Bronchial epithelial cell (primary cell): ENCODE measurements at places on chromosomes 2 and 18.

GRCh38 chr2:215399067-215399716 is 36.7 kb downstream of the FN1 start:
- no peak for DNase-seq

DNA sequence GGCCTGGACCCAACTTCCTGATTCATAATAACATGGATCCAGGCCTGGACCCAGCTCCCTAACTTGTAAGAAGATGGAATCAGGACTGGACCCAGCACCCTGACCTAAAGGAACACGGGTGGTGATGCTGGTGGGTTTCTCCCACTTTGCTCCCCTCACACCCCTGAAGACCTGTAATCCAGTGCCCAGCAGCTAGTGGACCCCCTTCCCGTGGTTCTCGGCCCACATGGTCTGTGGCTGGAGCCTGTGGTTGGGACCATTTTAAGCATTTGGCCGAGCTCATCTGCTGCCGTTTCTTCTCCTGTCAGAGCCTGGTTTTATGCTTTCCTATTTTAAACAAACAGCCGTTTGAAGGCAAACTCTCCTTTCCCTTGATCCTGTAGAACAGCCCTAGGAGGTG is 232.8 kb downstream of the EIPR1 start:
- DNase-seq: no peak

GRCh38 chr2:112239862-112240261 is 15.0 kb downstream of the ZC3H8 start:
- DNase-seq: no peak

DNA sequence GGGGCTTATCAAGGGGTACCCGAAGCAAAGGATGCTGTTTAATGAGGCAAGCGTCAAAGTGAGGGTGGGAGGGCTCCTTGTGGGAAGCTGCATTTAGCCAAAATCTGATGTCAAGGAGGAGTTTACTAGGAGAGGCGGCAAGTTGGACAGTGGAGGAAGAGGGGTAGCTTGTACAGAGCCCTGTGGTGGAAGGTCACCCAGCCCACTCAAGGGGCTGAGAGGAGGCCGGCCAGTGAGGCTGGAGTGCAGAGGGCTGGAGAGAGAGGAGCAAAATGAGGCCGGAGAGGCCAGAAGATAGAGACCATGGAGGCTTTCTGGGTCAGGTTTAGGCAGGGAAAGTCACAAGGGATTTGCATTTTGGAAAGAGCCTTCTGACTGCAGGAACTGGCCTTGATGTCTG is 49.5 kb downstream of the ASB1 start:
- DNase-seq: no peak

- peak; percentile 70 for DNase-seq
Measured at GRCh38 chr2:36356990-36357846, 1.6 kb downstream of the CRIM1 start.

DNA sequence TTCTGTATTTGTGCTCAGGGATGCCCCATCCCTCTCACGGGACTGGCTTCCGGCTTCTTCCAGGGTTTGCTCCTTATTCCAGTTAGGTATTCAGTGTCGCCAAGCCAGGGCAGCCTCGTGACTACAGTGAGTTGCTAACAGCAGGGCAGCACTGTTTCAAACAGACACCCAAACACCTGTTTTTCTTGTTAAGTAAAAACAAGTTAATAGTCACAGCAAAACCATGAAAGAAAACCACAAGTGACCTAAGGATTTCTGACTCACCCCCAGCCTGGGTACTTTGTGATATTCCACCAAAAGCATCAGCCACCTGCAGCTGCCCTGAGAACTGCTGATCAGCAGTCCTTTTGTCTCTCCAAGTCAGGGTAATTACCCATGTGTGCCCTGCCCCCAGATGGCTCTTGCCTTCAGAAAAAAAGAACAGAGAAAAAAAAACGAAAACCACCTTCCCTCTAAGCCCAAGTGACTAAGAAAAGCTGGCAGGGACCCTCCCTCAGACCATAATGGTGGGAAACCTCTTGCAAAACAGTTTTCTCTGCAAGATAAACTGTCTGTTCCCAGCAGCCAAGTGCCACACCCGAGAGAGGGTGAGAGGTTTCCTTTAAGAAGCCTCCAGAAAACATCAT is 178.2 kb downstream of the ANAPC1 start:
- peak; percentile 78 for DNase-seq

- DNase-seq: no peak
Measured at GRCh38 chr2:68767031-68767961, 32.7 kb downstream of the ARHGAP25 start.

- no peak for DNase-seq
Measured at GRCh38 chr2:77294474-77294873, 227.7 kb downstream of the LRRTM4 start.

DNA sequence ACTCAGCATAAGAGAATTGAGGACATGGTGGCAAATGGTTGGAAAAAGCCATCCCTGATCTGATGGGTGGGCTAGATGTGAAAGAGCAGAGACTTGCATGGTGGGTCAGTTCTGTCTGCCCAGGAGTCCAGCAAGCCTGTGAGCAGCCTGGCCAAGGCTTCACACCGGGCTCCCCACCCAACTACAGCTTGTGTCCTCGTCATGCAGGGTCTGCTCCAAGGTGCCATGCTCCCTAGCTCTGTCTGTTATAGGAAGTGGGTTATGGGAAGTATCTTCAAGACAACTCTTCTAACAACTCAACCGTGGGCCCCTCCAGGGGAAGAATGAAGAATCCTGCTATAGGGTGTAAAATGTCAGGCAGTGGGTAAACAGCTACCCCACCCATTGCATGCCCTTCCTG is 97.4 kb downstream of the ADD2 start:
- no peak for DNase-seq

GRCh38 chr18:12281861-12282260 is 26.2 kb upstream of the TUBB6 start:
- DNase-seq: no peak

GRCh38 chr2:42809131-42809818 is 16.9 kb upstream of the HAAO start:
- DNase-seq: no peak

DNA sequence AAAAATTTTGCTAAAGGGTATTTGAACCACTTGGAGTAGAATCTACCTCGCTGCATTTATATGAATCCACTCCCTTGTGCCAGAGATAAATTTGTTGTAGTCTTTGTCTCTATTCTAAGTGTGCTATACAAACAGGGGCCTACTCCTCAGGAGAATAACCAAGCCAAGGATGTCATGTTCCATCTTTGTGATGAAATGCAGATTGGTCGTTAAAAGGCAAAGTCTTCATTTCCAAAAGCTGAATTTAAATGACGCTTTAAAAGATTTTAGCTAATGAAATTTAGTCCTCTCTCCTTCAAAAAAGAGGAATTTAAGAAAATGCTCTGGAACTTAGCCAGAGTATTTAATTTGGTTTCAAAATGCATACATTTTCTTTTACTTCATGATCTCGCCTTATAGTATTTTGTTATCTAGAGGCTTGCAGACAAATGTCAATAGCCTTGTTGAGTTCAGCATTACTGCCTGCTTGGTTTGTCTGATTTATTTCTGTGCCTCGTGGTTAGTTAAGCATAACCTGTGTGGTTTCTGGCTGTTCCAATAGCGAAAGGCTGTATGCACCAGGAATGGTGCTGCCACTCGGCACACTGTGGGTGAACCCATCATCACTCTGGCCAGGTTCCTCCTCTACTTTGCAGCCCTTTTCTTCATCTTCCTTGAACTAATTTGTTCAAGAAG is 417.6 kb downstream of the ZNF521 start:
- DNase-seq: no peak

- DNase-seq: no peak
Measured at GRCh38 chr2:88321449-88322248, 130.8 kb downstream of the FOXI3 start.
